Sigmoid colon (tissue), 7 donors: ENCODE measurements at places on chromosomes 16 and 17. TPM values are rescaled to one million over a fixed set of nuclear protein-coding genes. Genes with fewer than 3 reads are reported as not detected.

GRCh38 chr17:57281887-57282286 is 25.6 kb downstream of the MSI2 start:
- DNase-seq = no peak
- H3K4me1 ChIP-seq = peaks cover 16% of the 10 kb centered on the region
- H3K36me3 ChIP-seq = no peaks in the 10 kb centered on the region
- H3K4me3 ChIP-seq = no peak overlapping the region

Gene SLC7A6OS
- 6.5 TPM for polyA plus RNA-seq

- H3K4me1 ChIP-seq = no peaks in the 10 kb centered on the region
- H3K27ac ChIP-seq = no peak overlapping the region
- H3K36me3 ChIP-seq = no peaks in the 10 kb centered on the region
- no peak overlapping the region for H3K4me3 ChIP-seq
These were observed 10.7 kb downstream of the CACNG1 start for GRCh38 chr17:67055041-67055443.

- no peak for DNase-seq
- H3K27ac ChIP-seq = no peak overlapping the region
- H3K27me3 ChIP-seq = no peaks in the 10 kb centered on the region
- no peaks in the 10 kb centered on the region for H3K4me1 ChIP-seq
These were observed 1557.4 kb downstream of the CDH8 start for GRCh38 chr16:60478810-60479209.

GRCh38 chr17:42288803-42289610 is 709 bp downstream of the STAT5A start:
- no peaks in the 10 kb centered on the region for H3K36me3 ChIP-seq
- H3K27ac ChIP-seq = peak overlapping the region; percentile 97
- H3K4me1 ChIP-seq = no peaks in the 10 kb centered on the region
- DNase-seq = peak; percentile 75
- H3K4me3 ChIP-seq = peak overlapping the region; percentile 61
- no peaks in the 10 kb centered on the region for H3K27me3 ChIP-seq

DNA sequence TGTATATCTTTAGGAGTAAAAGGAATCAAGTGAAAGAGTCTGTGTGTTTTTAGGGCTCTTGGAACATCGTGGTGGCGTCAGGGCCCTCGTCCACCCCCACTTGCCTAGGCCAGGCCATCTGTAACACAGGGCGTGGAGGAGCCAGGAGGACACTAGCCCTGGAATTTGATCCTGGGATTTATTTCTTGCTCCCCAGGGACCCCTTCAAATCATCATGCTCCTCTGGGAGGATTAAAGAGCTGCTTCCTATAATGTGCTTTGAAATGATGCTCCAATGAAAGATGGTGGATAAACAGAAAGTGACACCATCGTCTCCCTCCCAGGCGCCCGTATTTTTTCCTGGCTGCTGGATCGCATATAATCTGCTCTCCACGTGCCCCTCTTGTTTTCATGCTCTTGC is 113.3 kb downstream of the AATF start:
- no peak overlapping the region for H3K4me3 ChIP-seq
- no peak overlapping the region for H3K27ac ChIP-seq
- peaks cover 6% of the 10 kb centered on the region for H3K36me3 ChIP-seq

Gene AGRP
- not detected for polyA plus RNA-seq

DNA sequence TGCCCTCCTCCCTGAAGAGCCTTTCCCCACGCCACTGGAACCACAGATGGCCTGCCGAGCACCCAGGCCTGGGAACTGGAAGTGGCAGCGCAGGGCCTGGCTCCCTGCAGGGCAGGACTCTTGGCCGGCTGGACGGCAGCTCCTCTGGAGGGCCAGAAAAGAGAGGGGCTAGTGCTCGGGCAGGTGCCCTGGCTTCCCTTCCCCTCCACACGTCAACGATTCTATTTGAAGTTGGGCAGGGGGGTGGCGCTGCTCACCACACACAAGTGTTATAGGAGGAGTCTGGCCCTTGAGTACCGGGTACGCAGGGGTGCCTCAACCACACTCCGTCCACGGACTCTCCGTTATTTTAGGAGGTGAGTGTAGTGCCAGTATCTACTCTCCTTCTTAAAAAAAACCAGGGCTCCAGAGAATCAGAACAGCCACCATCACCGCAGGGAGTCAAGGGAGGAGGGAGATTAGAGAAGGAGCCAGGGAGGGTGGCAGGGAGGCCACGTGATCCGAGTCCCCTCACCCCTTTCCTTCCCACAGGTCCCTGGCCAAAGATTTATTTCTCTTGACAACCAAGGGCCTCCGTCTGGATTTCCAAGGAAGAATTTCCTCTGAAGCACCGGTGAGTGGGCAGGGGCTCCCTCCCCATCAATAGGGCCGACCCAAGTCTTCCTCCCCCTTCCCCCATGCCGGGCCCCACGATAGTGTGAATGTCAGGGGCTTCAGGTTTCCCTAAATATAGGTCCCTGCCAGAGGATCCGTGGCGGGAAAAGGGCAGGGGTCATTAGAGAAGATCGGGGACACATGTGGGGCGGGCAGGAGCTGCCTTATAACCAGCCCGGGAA is 1.4 kb upstream of the ALDOA start:
- peaks cover 19% of the 10 kb centered on the region for H3K36me3 ChIP-seq
- no peaks in the 10 kb centered on the region for H3K27me3 ChIP-seq
- peak overlapping the region; percentile 88 for H3K4me3 ChIP-seq
- H3K27ac ChIP-seq = peak overlapping the region; percentile 99
- H3K4me1 ChIP-seq = peaks cover 36% of the 10 kb centered on the region

- no peaks in the 10 kb centered on the region for H3K4me1 ChIP-seq
- DNase-seq = no peak
- H3K27me3 ChIP-seq = no peaks in the 10 kb centered on the region
- no peaks in the 10 kb centered on the region for H3K36me3 ChIP-seq
- no peak overlapping the region for H3K4me3 ChIP-seq
These were observed 29.1 kb downstream of the ENDOV start for GRCh38 chr17:80443916-80444643.

- no peak overlapping the region for H3K27ac ChIP-seq
These were observed 28.0 kb upstream of the ARHGAP23 start for GRCh38 chr17:38400286-38400685.

DNA sequence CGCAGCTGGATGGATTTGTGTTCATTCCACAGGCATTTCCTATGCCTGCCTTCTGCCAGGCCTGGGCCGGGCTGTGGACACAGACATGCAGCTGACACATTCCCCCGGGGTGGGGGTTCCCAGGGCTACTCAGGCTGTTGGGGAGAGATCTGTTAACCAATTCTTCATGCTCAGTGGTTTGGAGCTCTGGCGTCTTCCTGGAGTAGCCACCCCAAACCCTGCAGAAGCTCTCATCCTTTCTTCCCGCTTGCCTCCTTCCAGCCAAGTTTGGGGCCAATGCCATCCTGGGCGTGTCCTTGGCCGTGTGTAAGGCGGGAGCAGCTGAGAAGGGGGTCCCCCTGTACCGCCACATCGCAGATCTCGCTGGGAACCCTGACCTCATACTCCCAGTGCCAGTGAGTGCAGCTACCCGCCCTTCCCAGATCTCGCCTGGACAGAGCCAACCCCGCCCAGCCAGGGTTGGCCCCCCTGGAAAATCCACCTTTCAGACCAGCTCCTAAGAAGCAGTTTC is 2.6 kb downstream of the ENO3 start:
- H3K27ac ChIP-seq = no peak overlapping the region
- DNase-seq = no peak
- H3K4me1 ChIP-seq = peaks cover 26% of the 10 kb centered on the region

Gene HIRIP3
- polyA plus RNA-seq = 9.0 TPM

Gene NUP93
- 18.3 TPM for polyA plus RNA-seq

GRCh38 chr17:31535581-31535981 is 144.1 kb downstream of the RAB11FIP4 start:
- H3K4me3 ChIP-seq = no peak overlapping the region
- no peak for DNase-seq
- peaks cover 18% of the 10 kb centered on the region for H3K4me1 ChIP-seq
- H3K27ac ChIP-seq = no peak overlapping the region
- H3K36me3 ChIP-seq = no peaks in the 10 kb centered on the region

GRCh38 chr16:9264067-9264466 is 172.6 kb downstream of the HAPSTR1 start:
- no peak for DNase-seq
- no peaks in the 10 kb centered on the region for H3K27me3 ChIP-seq
- no peak overlapping the region for H3K4me3 ChIP-seq
- no peak overlapping the region for H3K27ac ChIP-seq
- H3K36me3 ChIP-seq = no peaks in the 10 kb centered on the region

Gene GAST
- polyA plus RNA-seq = not detected

- no peaks in the 10 kb centered on the region for H3K27me3 ChIP-seq
- DNase-seq = no peak
- H3K36me3 ChIP-seq = peaks cover 8% of the 10 kb centered on the region
- peaks cover 12% of the 10 kb centered on the region for H3K4me1 ChIP-seq
These were observed 21.6 kb downstream of the EMC8 start for GRCh38 chr16:85777583-85778310.

GRCh38 chr17:82296511-82297279 is 20.7 kb downstream of the CD7 start:
- H3K4me3 ChIP-seq = no peak overlapping the region
- H3K36me3 ChIP-seq = no peaks in the 10 kb centered on the region
- H3K4me1 ChIP-seq = no peaks in the 10 kb centered on the region
- no peaks in the 10 kb centered on the region for H3K27me3 ChIP-seq
- H3K27ac ChIP-seq = peak overlapping the region; percentile 79
- DNase-seq = no peak

- H3K27me3 ChIP-seq = no peaks in the 10 kb centered on the region
- no peaks in the 10 kb centered on the region for H3K4me1 ChIP-seq
- no peak for DNase-seq
- H3K36me3 ChIP-seq = no peaks in the 10 kb centered on the region
These were observed 10.9 kb upstream of the CHST6 start for GRCh38 chr16:75506107-75506506.

Gene KRTAP2-3
- polyA plus RNA-seq = not detected

DNA sequence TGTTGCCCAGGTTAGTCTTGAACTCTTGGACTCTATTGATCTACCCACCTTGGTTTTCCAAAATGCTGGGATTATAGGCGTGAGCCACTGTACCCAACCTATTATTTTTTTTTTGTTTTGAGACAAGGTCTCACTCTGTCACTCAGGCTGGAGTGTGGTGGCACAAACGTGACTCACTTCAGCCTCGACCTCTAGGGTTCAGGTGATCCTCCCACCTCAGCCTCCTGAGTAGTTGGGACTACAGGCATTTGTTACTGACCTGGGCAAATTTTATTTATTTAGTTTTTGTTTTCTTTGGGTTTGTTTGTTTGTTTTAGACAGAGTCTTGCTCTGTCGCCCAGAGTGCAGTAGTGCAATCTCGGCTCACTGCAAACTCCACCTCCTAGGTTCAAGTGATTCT is 4.0 kb downstream of the SAT2 start:
- H3K36me3 ChIP-seq = no peaks in the 10 kb centered on the region
- DNase-seq = no peak
- no peak overlapping the region for H3K4me3 ChIP-seq
- no peaks in the 10 kb centered on the region for H3K27me3 ChIP-seq
- no peak overlapping the region for H3K27ac ChIP-seq
- H3K4me1 ChIP-seq = peaks cover 13% of the 10 kb centered on the region

Gene GLIS2
- 0.69 TPM for polyA plus RNA-seq

DNA sequence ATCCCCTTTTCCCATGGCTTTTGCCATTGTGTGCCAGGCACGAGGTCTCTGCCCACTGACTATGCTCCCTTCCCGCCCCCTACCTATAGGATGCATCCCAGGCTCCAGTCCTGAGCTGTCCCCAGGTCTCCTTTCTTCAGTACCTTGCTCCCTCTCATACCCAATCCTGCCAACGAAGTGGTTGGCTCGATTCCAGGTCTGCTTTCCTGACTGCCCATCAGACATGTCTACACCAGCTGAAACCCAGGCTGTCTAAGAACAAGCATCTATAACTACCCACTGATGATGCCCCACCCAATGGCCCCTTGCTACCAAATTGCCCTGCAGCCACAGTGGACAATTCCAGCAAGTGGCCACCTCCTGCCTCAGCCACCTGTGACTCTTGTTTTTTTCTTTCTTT is 479.1 kb downstream of the SOX9 start:
- no peak for DNase-seq
- H3K27me3 ChIP-seq = no peaks in the 10 kb centered on the region
- H3K27ac ChIP-seq = no peak overlapping the region
- no peaks in the 10 kb centered on the region for H3K4me1 ChIP-seq
- H3K4me3 ChIP-seq = no peak overlapping the region
- H3K36me3 ChIP-seq = no peaks in the 10 kb centered on the region

Gene EVPLL
- polyA plus RNA-seq = not detected

- no peaks in the 10 kb centered on the region for H3K36me3 ChIP-seq
- DNase-seq = no peak
- H3K27me3 ChIP-seq = peaks cover 23% of the 10 kb centered on the region
- H3K4me1 ChIP-seq = no peaks in the 10 kb centered on the region
These were observed 21.4 kb downstream of the CARD14 start for GRCh38 chr17:80191192-80191591.

DNA sequence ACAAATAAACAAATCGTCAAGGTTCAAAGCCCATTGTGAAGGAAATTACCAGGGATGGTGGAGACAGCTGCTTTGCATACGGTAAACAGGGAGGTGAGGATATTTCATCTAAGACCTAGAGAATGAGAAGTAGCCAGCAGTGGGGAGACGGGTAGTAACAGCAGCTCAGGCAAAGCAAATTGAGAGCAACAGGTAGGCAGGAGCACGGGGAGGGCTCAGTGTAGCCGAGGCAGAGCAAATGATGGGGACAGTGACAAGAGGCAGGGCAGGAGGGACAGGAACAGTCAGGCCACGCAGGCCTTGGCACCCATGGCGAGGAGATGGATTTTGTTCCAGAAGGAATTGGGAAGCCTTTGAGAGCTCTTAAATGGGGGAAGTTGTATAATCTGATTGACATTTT is 29.0 kb upstream of the SBK1 start:
- no peaks in the 10 kb centered on the region for H3K4me1 ChIP-seq
- no peak overlapping the region for H3K4me3 ChIP-seq
- DNase-seq = no peak
- H3K36me3 ChIP-seq = no peaks in the 10 kb centered on the region
- no peak overlapping the region for H3K27ac ChIP-seq
- H3K27me3 ChIP-seq = no peaks in the 10 kb centered on the region

Gene TLCD2
- 23.2 TPM for polyA plus RNA-seq

GRCh38 chr17:5793899-5794298 is 209.6 kb upstream of the NLRP1 start:
- H3K27me3 ChIP-seq = no peaks in the 10 kb centered on the region
- H3K4me1 ChIP-seq = no peaks in the 10 kb centered on the region
- no peaks in the 10 kb centered on the region for H3K36me3 ChIP-seq
- H3K27ac ChIP-seq = no peak overlapping the region

- no peaks in the 10 kb centered on the region for H3K27me3 ChIP-seq
- H3K36me3 ChIP-seq = peaks cover 5% of the 10 kb centered on the region
- no peak overlapping the region for H3K4me3 ChIP-seq
- peaks cover 37% of the 10 kb centered on the region for H3K4me1 ChIP-seq
- no peak for DNase-seq
- peak overlapping the region; percentile 87 for H3K27ac ChIP-seq
These were observed 57.7 kb downstream of the BAIAP2 start for GRCh38 chr17:81092518-81093095.

GRCh38 chr16:15689290-15689689 is 39.2 kb downstream of the NDE1 start:
- H3K4me3 ChIP-seq = no peak overlapping the region
- peaks cover 6% of the 10 kb centered on the region for H3K36me3 ChIP-seq
- H3K4me1 ChIP-seq = no peaks in the 10 kb centered on the region

DNA sequence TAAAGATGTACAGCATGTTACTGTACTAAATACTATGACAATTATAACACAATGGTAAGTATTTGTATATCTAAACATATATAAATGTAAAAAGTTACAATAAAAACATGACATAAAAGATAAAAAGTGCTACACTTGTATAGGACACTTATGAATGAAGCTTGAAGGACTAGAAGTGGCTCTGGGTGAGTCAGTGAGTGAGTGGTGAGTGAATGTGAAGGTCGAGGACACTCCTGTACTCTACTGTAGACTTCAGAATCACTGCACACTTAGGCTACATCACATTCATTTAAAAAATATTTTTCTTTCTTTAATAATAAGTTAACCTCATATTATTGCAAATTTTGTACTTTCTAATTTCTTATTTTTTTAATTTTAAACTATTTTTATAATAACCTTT is 1476.7 kb upstream of the CDH8 start:
- H3K27me3 ChIP-seq = no peaks in the 10 kb centered on the region
- DNase-seq = no peak
- H3K27ac ChIP-seq = no peak overlapping the region
